ENCODE measurements at places on chromosomes 3 and 15.
A peak's percentile ranks its signal among the peaks of the same experiment; 100 is the strongest.

DNA sequence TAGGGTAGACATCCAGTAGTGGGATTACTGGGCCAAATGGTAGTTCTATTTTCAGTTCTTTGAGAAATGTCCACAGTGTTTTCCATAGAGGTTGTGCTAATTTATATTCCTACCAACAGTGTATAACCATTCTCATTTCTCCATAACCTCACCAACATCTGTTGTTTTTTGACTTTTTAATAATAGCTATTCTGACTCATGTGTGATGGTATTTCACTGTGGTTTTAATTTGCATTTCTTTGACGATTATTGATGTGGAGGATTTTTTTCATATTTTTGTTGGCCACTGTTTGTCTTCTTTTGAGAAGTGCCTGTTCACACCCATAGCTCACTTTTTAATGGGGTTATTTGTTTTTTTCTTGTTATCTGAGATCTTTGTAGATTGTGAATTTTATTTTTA, 125.2 kb downstream of the CFAP20DC start:
- no peak for DNase-seq

- DNase-seq: no peak
These were observed 26.5 kb downstream of the DUOX2 start for GRCh38 chr15:45087513-45087912.

GRCh38 chr15:98692213-98692612, 43.9 kb downstream of the IGF1R start:
- no peak for DNase-seq

DNA sequence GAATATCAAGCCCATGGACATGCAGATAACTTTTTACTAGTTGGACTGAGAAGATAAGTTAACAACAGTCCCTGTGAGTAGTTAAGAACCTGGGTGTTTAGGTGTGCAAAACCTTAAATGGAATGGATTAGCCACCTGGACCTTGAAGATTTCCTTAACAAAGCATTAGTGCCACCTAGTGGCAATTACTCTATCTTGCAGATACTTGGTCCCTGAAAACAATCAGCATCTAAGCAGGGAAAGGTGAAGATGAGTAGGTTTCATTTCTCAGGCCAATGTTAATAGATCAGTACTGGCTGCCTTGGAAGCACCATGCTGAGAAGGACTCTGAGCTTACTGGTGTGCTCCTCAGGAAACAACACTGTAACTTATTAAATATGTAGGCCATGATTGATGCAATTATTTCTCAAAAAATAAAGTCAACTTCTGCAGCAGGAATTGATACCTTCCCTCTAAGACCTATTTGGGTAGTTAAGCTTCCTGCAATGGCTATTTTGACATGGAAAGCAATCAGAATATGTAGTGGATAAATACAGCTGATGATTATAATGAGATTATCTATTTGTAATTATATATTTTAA, 329.4 kb downstream of the TBC1D5 start:
- DNase-seq: peak; percentile 46

- no peak for DNase-seq
These were observed 830.3 kb downstream of the DIPK2A start for GRCh38 chr3:144801890-144802289.

GRCh38 chr3:64708456-64708855, 20.7 kb upstream of the ADAMTS9 start:
- DNase-seq: no peak

- DNase-seq: no peak
These were observed 3.0 kb downstream of the ZSCAN2 start for GRCh38 chr15:84603630-84604379.
